Cardiac muscle cell (in vitro differentiated cells and primary cell): ENCODE measurements at places on chromosomes 6 and 20.

GRCh38 chr6:11712760-11713159 is 65.8 kb downstream of the ADTRP start:
- DNase-seq, result peak; percentile 56

GRCh38 chr20:51800060-51800871 is 2.1 kb downstream of the SALL4 start:
- DNase-seq, result peak; percentile 91

DNA sequence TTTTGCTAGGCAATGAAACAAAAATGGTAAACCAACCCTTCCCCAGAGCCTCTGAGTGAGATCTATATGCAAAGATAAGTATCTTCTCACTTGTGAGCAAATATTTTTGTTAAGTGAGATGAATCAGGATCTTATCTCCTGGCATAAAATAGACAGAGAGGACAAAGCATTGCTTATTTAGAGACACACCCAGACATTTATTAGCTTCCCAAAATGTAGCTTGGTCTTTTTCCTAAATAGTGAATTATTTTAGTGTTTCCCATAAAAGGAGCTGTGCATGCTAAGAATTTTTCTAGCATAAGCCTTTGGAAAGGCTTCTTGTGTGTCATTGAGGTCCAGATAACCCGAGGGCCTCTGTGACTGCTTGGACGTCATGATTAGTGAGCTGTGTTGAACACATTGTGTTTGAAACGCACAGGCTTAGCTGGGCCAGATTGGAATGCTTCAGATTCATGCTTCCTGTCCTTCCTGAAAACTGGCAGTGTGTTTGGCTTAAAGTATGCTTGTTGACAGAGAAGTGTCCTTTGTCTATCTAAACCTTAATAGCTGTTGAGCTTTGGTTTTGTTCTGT is 16.5 kb downstream of the MTHFD1L start:
- peak; percentile 98 for DNase-seq

DNA sequence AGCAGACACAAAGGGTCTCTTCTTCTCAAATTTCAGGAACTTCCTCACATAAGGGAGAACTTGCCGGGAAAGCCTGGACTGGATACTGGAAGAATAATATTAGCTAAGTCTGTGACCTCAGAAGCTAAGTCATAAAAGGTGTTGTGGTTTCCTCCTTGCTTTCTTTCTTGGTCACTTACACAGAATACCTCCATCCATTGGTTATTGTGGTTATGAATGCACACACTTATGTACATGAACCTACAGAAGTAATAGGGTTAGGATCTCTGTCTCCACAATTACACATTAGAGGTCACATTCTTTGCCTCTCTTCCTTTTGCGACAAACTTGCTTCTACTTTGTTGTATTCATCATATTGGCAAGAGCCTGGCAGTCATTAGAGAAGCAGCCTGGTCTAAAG is 40.4 kb downstream of the ZNF391 start:
- DNase-seq, result no peak

DNA sequence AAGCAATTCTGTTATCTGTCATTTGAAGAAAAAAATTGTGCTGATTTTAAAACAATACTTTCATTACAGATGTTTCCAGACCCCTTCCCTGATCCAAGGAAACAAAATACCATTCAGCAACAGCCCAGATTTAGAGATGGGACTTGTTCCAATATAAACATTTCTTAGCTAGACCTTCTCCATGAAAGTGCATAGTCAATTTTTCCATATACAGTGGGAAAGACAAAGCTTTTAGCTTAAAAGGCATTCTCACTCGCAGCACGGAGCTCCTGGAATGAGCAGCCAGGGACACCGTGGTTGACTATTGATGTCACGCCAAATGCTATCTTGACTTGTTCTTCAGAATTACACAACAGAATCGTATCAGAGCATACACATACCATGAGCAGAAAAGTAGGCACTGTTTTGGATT is 21.5 kb downstream of the LAMA4 start:
- DNase-seq, result no peak

DNA sequence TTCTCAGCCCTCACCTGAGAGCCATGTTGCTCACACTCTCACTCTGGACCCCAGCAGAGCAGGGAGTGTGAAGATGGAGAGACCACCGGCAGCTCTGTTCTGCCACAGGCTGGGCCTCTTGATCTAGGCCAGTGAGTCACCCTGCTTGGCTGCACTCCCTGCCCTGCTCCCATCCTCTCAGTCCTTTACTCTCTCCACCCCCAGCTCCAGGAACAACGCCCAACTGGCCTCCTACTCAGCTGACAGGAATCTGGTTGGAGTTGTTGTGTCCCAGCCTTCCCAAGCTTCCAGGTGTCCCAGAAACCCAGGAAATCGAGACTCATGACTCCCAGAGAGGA is at the start of gene PSORS1C1:
TSS of gene PSORS1C1 (plus strand) at position 260 of the 338 bp plus-strand sequence. CDS start 14,833 bp downstream, outside the sequence.
- peak; percentile 94 for DNase-seq

GRCh38 chr6:106628658-106629102 is 618 bp downstream of the RTN4IP1 start:
- DNase-seq, result no peak

GRCh38 chr6:13614126-13614925 is 809 bp upstream of the NOL7 start:
- DNase-seq, result peak; percentile 71

- DNase-seq, result no peak
These were observed 3.5 kb upstream of the MEP1A start for GRCh38 chr6:46789434-46790354.

GRCh38 chr6:147648916-147649315 is 140.4 kb downstream of the SAMD5 start:
- DNase-seq, result no peak

GRCh38 chr6:29945281-29945820 is 3.0 kb downstream of the HLA-A start:
- DNase-seq, result no peak

DNA sequence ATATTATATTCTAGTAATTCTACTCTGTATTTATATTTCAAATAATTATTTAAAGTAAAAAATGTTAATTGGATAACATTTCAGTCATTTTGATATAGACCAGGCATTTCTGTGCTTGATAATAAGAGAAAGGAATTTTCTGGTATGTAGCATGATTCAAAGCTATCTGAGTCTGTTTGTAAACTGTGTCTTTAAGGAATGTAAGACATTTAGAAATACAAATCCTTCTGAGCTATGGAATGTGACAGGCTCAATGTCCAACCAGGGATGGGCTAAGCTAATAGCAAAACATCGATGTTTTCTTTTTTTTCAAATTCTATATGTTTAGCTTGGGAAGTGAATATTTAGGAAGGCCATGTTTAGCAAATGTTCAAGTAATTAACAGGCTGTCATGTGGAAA is 41.5 kb upstream of the FAM83B start:
- DNase-seq, result peak; percentile 20

GRCh38 chr20:63101781-63102720 is 95.3 kb upstream of the BHLHE23 start:
- peak; percentile 17 for DNase-seq

- DNase-seq, result peak; percentile 51
These were observed 18.0 kb downstream of the NUDT3 start for GRCh38 chr6:34374508-34374907.

DNA sequence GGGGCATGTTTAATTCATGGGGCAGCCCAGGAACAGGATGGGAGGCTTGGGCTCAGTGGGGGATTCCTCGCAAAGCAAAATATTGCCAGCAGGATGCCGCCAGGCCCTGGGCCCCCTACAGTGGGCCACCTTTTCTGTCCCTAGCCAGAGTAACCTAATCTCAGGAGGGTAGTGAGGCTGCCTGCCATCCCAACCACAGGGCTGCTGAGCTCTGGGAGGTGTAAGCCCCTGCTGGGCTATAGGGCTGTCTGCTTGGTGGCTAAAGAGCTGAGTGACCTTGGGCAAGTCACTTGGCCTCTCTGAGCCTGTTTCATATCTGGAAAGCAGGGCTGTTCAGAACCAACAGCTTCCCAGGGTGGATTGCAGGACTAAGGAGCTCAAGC is 35.7 kb upstream of the CDH22 start:
- DNase-seq, result no peak

DNA sequence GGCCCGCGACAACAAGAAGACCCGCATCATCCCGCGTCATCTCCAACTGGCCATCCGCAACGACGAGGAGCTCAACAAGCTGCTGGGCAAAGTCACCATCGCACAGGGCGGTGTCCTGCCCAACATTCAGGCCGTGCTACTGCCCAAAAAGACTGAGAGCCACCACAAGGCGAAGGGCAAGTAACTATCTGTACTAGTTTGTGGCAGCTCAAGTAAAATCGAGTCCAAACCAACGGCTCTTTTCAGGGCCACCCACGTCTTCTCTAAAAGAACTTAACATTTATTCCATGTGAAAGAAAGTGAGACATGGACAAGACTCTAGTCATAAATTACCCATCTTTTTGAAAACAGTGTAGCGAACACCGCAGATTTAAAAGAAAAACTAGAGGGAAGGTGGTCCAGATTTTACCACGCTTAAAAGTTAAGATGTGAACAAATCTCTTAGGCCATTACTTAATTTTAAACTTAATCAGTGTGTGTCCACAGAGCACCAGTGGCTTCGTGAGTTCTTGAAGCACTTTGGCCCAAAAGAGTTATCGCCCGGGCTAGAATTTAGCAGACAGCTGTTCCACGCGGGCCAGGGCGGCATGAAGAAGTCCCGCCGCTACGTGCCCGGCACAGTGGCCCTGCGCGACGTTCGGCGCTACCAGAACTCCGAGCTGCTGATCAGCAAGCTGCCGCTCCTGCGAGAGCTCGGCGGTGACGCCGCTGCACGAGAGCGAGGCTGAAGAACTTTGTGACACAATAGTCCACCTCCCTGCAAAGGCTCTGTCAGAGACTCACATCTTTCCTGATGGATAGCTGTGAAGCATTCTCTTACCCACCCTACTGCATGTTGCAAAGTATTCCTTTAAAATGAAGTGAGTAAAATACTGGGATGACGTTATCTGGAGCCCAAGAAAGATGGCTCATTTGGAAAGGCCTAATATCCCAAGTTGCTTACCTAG is 113.9 kb upstream of the PRSS16 start:
- peak; percentile 67 for DNase-seq

DNA sequence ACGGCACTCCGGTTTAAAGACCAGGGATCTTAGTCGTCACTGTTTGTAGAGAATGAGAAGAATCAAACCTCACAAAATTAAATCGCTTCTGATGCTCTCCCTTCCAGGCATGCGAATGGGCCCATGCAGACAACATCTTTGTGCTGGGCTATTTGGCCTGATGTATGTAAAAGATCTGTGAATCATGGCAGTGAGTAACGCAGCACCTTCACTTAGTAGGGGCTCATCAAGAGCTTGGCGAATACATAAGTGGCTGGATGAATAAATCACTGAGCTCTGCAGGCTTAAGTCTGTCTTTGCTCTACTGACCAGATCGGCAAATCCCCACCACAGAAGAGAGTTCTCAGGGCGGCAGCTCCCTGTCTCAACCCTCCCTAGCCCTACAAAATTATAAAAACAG is 44.8 kb upstream of the AFDN start:
- DNase-seq, result no peak

- DNase-seq, result peak; percentile 28
These were observed 12.7 kb upstream of the APMAP start for GRCh38 chr20:25005220-25005619.

DNA sequence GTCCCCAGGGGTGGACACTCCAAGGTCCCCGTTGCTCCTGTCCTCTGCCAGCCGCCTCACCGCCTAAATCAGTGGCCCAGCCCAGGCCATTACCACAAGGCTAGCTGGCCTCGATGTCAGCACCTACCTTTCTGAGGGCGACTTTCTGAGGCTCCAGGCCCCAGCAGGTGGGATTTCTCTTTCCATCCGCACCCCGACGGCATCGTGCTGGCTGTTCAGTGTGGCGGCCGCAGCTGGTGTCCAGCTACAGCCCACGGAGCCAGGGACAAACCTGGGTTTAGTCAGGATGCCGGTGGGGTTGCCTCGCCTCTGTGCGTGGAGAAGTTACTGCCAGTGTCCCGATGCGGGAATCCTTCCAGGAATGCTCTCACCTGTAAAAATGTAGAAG is 60.8 kb downstream of the ERMARD start:
- no peak for DNase-seq

- DNase-seq, result no peak
These were observed 30.7 kb downstream of the ZFAND3 start for GRCh38 chr6:37850260-37850659.

GRCh38 chr6:41571021-41571780 is 25.0 kb downstream of the FOXP4 start:
- DNase-seq, result no peak
